Stimulated activated CD8-positive, alpha-beta memory T cell treated with anti-CD3 and anti-CD28 coated beads, Interleukin-7, amount 100 ng/mL, for 48 hours (primary cell): ENCODE measurements at places on chromosomes 7 and 10.

DNA sequence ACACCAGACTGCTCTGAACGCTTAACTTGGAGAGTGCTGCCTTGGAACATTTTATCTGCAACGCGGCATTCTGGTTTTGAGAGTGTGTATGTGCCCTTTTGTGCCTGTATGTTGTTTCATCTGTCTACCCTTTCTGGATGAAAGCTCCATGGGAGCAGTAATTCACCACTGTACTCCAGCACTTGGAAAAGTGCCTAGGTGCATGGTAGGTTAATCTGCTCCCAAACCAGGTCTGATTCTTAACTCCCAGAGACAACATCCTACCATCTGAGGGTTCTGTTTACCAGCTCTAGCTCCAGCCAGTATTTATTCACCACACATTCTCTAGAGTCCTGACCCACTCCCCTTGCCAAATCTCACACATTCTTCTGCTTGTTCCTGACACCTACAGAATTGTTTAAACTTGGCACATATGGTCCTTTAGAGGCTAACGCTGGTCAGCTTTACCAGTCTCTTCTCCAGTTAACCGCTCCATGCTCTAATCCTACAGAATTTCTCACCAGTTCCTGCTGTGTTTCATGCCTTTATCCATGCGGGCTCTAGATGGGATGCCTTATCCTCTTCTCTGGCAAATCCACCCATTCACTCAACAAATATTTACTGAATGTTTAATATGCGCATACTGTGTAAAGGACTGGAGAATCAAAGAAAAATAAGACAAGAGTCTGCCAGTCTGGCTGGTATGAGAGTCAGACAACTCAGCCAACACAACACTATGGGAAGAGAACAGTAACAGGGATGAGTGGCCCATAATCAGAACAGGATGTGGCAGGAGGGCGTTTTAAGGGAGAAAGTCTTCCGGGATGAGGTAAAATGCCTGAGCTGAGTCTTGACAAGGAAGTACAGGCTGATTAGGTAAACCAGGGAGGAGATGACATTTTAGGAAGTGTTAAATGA lies 46.3 kb downstream of the MTPN start:
- no peak for DNase-seq

DNA sequence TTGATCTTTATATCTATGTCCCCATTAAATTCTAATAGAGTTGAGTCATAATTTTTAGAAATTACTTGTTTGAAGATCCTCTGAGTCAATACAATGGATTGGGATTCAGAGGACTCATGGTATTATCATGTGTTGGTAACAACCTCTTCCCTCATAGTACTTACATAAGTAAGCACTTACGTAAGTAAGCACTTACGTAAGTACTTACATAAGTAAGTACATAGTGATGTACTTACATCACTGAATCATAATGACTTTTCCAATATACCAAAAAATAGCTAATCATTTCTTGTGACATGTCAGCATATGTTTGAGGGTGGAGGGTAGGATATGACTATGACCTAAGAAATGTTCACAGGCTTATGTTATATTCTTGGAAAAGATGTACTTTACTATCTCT lies 740.5 kb downstream of the SORCS1 start:
- no peak for DNase-seq

GRCh38 chr7:26705567-26705966 lies 158.8 kb downstream of the SKAP2 start:
- DNase-seq = no peak

- DNase-seq = no peak
These were observed 153.7 kb downstream of the CDK14 start for GRCh38 chr7:90749774-90750173.

DNA sequence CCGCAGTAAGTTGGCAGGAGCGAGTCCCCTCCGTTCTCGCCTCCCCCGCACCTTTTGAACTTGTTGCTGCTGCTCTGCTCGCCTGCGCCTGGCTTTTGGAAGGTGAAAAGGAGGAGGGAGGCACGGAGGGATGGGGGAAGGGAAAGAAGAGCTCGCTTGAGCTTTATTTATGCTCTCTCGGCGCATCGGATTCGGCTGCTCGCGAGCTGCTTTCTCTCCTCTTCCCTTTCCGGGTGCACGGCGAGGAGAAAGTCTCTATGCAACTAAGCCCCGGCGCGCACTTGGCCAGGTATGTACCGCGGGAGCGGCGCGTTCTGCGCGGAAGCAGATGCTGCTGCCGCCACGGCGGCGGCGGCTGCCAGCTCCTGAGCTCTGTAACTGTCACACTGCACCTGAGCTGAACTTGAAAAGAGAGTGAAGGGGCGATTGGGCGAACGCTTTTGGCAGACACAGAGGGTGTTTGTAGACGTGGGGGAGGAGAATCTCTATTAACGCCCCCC lies 551 bp downstream of the KCND2 start:
- no peak for DNase-seq

- DNase-seq = no peak
These were observed 9.2 kb downstream of the DNA2 start for GRCh38 chr10:68462536-68462935.

DNA sequence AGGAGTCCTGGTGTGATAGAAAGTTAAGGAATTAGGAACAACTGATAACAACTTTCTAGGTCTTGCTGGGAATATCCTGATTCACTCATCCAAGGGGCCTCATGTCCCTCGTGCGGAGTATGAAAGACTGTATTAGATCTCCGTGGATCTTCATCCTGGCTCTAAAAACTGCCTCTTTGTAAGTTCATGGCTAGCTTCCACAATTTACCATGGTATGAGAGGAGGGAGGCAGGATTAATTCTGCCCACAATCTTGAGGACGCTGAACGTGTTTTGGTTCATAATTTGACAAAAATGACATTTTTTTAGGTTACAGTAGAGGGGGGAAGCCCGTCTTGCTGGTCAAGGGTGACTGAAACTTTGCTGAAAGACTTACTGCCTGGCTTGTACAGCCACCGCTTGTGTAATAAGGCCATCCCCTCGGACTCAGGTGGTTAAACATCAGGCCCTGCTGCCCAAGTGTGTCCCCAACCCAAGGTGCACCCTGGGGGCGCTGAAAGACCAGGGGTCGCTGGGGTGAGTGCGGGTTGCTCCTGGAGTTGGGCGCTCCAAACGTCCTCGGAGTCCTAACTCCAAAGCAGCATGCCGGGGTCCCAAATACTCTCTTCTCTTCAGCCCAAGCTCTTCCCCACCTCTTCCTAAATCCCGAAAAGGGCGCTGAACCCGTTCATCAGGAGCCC lies 733 bp downstream of the HIBADH start:
- DNase-seq = no peak

DNA sequence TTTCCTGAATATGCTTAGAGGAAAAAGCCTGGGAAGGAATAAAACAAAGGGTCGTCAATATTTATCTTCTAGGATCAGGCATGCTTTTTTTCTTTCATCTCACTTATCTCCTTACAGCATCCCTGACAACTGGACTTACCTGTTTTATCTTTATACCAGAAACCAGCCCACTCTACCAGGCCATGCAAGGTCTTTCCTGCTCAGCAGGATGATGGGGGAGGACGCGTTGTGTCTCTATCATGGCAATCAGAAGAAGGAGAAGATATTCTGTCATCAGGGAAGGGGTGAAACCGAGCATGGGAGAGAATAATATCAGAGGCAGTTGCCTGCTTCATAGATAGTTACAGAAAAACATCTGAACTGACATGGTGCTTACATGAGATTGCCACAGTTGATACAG lies 445.6 kb downstream of the DPP6 start:
- DNase-seq = no peak

DNA sequence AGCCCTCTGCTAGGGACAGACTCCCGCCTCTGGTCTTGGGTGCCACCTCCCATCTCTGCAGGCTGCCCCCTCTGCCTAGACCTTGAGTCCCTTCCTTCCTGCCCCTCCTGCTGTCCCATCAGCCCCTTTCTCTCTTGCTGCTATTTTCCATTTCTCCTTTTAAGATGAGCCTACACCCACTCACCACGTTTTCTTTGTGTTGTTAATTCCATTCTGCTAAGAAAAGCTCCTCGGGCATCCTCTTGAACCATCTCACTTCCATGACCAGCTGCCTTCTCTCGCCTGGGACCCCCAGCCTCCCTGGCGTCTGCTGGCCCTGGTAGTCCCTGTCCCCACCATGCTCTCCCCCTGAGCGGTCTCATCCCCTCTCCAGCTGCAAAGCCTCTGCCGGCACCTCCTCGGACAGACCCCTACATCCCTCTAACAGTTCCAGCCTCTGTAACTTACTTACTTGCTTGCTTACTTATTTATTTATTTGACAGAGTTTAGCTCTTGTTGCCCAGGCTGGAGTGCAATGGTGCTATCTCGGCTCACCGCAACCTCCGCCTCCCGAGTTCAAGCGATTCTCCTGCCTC lies 95.8 kb upstream of the SH2B2 start:
- DNase-seq = no peak

- DNase-seq = no peak
These were observed 1138.6 kb upstream of the SORCS1 start for GRCh38 chr10:108303149-108303548.

DNA sequence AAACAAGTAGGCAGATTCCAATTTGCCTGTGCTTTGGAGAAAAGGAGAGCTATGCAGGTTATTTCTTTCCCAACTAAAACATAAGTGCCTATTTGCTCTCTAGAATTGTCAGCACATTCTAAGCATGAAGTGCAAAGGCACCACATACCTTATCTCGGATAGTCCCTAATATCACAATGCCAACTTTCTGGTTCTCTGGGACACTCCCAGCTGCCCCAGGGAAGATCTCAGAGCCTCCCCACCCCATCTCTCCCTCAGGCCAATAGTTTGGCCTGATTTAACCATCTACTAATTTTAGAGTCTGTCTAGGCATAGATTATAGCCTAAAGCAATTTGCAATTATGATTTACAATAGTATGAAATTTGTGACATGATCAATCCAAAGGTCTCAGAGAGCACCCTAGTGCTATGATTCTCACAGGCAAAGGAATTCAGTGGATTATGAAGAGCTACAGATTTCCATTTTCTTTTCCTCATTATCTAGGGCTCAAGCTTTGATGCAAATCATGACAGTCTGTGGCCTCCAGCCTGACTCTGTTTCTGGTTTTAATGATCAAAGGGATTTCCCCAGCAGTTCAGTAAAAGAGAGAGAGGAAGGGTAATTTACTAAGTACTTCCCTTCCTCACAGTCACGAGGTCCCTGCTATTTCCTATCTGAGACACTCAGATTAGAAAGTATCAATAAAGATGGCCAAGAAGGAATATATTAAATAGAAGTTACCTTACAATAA lies 29.0 kb upstream of the IL6 start:
- no peak for DNase-seq

DNA sequence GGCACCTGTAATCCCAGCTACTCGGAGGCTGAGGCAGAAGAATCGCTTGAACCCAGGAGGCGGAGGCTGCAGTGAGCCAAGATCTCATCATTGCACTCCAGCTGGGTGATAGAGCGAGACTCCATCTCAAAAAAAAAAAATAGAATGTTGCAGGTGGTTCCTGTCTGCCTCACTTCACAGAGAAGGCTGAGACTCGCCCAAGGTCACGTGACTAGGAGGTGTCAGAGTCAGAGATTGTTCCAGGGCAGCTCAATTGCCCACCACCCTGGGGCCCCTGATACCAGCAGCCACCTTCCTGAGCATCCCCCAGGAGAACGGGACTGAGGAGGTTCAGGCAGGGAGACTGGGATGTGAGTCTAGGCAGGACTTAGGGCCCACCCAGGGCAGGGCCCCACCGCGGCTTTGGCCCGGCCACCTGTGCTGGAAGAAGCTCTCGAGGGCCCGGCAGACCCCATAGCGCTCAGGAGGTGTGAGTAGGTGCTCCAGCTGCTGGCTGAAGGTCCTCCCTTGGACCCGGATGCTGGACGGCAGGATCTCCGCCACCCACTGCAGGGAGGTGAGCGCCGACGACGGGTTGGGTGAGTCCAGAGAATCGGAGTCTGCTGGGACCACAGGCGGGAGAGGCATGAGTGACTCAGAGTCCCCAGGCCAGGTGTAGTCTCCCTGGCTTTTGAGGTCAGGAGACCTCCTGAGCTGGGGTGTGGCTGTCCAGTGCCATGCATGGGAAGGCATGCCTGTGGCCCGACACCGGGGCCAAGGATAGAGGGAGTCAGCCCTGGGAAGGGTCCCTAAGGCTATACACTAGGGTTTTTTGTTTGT lies 30.9 kb downstream of the GRID2IP start:
- DNase-seq = no peak

GRCh38 chr7:76281006-76281705 lies 21.3 kb upstream of the HSPB1 start:
- DNase-seq = no peak

DNA sequence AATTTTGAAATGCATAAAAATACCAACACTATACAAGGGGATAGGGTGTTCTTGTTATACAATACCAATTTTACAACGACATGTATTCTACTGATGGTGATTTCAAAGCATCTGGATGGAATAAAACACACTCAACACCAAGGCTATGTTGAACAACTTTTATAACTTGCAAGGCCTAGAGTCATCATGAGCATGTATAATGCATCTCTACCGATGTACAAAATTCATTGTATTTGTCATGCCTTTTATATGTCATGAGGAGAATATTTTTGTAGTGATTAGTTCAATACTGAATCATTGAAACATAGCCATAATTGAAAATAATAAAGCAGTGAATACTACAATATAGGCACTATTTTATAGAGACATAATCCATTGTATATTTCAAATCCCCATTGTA lies 160.2 kb downstream of the ETV1 start:
- DNase-seq = no peak

DNA sequence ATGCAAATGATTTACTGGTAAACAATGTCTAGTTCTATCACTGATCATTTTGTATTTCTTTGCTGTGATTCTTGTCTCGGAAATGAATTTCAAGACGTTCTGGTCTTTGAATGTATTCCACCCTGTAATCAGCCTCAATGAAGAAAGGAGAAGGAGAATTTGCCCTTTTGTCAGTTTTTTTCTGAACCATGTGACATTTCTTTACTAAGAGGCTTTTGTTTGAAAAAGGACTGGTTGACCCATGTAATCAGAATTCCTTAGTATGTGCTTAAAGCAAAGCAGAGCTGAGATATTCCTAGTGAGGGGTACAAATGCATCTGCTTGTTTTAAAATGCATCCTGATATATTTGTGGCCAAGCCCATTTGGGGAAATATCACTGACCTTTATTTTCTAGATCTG lies 581.6 kb downstream of the ETV1 start:
- DNase-seq = no peak

- no peak for DNase-seq
These were observed 843.6 kb upstream of the POT1 start for GRCh38 chr7:125773113-125773785.

DNA sequence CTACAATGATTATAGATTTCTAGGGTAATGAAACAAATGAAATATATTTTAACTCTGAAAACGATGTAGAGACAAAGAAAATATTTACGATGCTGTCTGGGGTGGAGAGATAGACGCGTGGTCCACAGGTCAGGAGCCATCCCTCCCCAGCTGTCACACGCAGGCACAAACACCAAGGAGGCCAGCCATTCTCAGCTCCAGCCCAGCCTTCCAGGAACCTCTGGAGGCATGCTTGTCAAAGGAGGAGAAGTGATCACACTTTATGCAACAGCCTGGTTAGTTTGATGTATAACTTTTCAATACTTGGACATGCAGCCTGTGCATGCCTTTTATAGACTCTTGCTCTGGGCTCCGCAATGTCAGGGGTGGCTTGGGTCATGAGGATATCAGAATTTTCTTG lies 391.5 kb upstream of the MGMT start:
- no peak for DNase-seq
